ENCODE measurements at places on chromosomes 2 and 18.

- no peak for DNase-seq
These were observed 214.8 kb downstream of the NEDD4L start for GRCh38 chr18:58258692-58259342.

DNA sequence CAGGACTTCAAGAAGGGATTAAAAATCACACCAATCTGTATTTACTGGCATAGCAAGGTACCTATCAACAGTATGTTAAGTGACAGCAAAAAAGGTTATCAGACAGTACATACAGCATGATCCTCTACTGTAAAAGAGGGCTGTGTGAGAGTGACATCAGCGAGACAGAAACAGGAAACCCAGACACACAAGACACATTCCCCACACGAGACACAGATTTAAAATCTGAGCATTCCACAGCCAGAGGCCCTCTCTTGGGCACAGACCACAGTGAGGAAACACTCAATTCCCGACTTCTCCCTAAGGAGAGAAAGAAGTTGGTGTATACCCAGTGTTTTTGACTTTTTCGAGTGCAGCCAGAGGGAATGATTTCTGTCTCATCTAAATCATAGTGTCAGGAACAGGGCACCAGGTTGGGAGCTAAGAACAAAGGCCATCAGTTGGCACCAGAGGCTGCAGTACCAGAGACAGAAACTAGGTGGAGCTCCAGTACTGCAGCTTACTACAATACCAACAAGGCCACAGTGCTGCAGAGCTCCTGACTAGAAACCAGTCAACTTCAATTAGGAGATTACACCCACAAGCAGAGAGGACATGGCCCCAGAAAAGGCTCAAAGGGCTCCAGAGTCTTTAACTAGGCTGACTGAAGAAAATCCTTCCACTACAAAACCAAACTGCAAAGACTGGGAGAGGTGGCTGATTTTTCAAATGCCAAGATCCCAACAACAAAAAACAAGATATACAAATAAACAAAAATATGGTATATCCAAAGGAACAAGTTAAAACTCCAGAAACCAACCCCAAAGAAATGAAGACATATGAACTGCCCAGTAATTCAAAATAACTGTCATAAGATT lies 41.0 kb downstream of the UNC50 start:
- DNase-seq = no peak

- DNase-seq = no peak
These were observed 289.1 kb downstream of the NBAS start for GRCh38 chr2:15271941-15272542.

DNA sequence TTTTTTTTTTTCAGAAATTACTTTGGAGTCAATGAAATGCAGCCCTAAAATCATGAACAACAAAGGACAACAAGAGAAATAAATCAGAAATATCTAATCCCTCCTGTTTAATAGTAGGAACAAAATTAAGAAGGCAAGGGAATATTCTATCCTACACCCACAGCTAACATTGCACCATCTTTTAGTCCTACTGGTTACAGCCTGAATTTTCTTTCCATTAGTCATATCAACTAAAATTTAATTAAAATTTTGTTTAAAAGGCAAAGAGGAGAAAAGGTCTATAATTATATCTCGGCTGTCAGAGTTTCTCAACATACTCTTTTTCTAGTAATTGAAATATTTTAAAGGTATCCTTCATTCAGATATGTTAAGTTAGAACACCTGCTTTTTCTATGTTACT lies 61.9 kb downstream of the DTNA start:
- no peak for DNase-seq

GRCh38 chr2:97844311-97844859 lies 131.0 kb downstream of the ZAP70 start:
- DNase-seq = no peak

DNA sequence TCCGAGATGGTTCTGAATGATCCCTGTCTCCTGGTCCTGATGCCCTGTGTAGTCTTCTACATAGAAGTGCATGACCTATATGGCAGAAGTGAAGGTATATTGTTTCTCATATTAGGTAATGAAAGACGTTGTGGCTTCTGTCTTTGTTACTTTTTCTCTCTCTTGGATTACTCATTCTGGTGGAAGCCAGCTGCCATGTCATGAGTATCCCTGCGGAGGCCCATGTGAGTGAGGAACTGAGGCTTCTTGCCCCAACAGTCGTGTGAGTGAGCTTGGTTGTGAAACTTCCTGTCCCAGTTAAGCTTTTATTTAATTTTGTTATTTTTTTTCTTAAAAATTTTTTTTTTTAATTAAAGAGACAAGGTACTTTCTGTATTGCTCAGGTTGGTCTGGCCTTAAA lies 134.7 kb downstream of the UBR3 start:
- no peak for DNase-seq

DNA sequence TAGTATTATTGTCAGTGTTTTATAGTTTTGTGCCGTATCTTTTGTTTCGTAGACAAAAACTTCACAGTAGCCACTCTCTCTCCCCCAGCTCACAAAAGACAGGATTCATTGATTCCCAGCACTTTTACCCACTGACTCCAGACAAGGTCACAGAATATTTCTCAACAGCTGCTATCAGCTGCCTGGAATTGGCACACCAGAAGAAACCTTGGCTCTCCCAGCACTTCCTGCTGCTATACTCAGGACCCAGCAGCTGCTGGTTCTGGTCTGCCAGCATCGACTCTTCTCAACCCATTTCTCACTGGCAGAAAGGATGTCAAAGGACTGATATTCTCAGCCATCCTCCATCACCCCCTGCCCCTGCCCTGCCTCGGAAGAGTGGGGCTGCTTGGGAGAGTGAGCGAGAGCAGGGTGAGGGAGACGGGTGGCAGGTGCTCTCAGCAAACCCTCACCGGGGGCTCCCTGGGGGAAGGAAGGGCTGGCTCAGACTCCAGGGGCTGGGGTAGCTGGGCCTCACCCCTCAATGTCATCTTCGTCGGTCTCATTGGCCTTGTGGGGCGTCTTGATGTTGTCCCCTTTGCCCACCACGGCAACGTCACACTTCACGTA lies 6.1 kb upstream of the OTOF start:
- DNase-seq = no peak

DNA sequence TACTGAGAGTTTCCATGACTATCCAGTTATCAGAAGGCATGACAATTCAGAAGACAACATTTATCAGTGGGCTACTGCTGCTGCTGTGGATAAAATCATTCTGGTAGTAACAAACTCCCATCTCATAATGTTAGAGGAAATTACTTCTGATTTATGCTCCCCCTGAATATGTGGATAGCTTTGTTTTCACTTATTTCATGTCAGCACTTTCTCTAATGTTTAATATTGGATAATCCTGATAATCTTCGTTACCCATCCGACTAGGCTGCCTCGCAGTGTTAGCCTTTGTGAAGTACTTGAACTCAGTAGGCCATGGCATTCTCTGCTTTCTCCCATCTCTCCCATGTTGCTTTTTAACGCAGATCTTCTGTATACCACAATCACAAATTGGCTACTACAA lies 28.4 kb downstream of the COX7A2L start:
- no peak for DNase-seq

GRCh38 chr18:68693091-68693815 lies 21.7 kb downstream of the TMX3 start:
- no peak for DNase-seq
